ENCODE measurements at places on chromosomes 3 and 15. TPM values are rescaled to one million over a fixed set of nuclear protein-coding genes. Genes with fewer than 3 reads are reported as not detected.

- DNase-seq = no peak
Observed at GRCh38 chr3:71307991-71308697, 275.4 kb downstream of the FOXP1 start.

DNA sequence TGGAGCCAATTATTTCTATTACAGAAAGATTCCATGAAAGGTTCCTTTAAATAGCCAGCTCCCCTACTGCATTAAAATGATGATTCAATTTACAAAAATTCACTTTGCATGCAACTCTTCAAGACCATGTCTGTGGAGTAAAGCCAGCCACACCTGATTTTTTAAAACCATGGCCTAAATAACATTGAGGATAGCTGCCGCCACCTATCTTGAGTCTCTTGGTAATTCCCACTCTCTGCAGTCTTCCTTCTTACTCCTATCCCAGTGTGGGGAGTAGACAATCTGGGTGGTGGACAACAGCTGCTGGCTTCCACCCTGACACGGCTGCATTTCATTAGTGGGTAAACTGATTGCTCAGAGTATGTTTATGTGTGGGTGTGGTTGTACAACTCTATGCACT lies 10.7 kb downstream of the LRTM1 start:
- no peak for DNase-seq

- peak; percentile 78 for DNase-seq
Observed at GRCh38 chr3:72336821-72337479, 511.3 kb downstream of the SHQ1 start.

PARP3 gene
- 19.9 TPM for total RNA-seq

GRCh38 chr3:16264174-16264707 lies 502 bp downstream of the DPH3 start:
- no peak for DNase-seq

DNA sequence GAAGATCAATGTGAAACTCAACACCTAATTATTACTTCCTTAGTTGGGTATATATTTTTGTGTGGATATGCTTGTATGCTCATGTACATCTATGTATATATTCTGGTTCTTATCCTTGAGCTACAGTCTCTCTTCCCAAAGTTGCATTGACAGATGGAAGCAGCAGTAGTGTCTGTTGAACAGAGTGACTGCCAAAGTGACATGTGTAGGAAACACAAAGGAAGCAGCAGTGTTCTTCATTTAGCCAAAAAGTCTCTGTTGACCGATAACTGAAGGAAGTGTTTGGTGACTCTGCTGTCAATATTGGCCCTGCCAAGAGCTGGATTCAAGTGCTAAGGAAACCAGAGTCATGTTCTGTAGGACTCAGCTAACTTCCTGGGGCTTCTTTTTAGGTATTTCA lies 123.8 kb downstream of the C3orf70 start:
- DNase-seq = no peak

JAGN1 gene
- 21.6 TPM for total RNA-seq

OR5K2 gene
- total RNA-seq = not detected

GRCh38 chr15:65824941-65825544 lies 33.0 kb upstream of the DENND4A start:
- no peak for DNase-seq

- DNase-seq = no peak
Observed at GRCh38 chr3:23676093-23676492, 129.7 kb upstream of the UBE2E1 start.

DNA sequence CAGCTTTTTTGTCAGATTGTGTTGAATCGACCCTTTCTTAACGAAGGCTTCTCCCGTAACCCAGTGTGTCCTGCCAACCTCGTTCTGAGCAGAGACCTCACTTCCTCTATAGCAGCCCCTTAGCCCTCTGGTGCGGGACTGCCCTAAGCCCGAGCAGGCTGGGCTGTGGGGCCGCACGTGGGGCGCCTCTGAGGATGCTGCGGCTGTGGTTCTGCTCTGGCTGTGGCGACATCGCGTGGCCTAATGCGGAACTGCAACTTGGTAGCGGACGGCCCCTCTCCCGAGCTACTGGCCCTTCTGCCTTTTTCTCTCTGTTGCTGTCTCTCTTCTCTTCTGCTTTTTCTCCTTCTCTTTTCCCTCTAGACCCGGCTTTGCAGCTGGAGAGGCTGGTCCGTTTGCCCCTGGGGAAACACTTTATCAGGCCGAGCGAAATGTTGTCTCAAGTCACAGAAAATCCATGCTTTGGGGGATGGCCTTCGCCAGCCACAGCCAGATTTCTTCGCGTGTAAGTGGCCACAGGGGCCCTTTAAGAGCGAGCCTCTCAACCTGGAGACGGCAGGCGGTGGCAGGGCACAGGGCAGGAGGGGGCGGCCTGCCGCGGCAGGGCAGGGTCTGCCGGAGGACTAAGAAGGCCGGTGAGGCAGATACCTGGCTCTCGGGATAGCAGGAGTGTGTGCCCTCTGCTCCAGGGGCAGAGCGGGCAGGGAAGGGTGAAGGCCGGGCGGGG lies 19.4 kb upstream of the KIF23 start:
- peak; percentile 90 for DNase-seq

DNA sequence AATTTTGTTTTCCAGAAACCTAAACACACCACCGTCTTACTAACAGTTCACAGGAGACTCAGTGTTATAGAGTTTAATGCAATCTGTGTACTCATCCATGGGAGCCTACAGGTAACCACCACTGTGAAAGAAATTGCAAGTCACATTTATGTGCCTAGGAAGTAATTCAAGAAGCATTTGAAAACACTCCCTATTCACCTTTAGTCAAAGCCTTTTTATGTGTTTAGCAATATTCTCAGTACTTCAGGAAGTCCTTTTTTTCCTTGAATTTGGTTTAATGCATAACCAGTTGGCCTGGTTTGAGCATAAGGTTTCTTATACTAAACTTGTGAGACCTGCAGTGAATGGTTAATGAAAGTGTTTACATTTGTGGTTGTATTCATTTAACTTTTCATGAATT lies 346.1 kb downstream of the CHST2 start:
- no peak for DNase-seq

- DNase-seq = no peak
Observed at GRCh38 chr3:123155471-123156011, 46.2 kb upstream of the SEC22A start.

C2CD4A gene
- total RNA-seq = 0.30 TPM

- peak; percentile 52 for DNase-seq
Observed at GRCh38 chr15:64507293-64507802, 47.0 kb downstream of the ZNF609 start.

LRRC34 gene
- total RNA-seq = 5.1 TPM

PLOD2 gene
- 27.6 TPM for total RNA-seq

DNA sequence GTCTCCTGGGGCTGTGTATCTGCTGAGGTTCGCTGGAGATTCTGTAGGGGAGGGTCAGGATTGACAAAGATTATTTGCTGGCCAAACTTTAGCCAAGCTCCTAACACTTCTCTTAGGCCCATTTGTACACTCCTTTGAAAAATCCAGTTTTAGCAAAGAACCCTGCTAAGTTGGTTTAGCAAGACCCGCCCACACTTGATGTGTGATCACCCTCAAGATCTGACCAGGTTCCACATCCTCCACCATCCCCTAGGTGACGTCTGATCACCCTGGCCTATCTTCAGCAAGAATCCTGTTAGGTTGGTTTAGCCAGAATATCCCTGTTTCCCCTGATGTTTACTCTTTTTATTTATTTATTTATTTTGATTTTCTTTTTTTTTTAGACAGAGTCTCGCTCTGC lies 14.8 kb upstream of the SLC35G2 start:
- DNase-seq = no peak

DNA sequence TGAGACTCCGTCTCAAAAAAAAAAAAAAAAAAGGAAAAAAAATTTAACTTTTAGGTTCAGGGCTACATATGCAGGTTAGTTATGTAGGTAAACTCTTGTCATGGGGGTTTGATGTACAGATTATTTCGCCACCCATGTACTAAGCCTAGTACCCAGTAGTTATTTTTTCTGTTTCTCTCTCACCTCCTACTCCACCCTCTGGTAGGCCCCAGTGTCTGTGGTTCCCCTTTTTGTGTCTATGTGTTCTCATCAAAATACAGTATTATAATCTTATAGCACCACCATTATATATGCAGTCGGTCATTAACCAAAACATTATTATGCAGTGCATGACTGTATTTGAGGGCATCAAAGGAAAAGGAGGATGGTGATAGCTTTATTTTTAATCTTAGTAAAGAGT lies 47.3 kb downstream of the CHP1 start:
- DNase-seq = no peak

RGMA gene
- 28.2 TPM for total RNA-seq

ZNF35 gene
- total RNA-seq = 20.1 TPM

B3GALNT1 gene
- 5.7 TPM for total RNA-seq

DNA sequence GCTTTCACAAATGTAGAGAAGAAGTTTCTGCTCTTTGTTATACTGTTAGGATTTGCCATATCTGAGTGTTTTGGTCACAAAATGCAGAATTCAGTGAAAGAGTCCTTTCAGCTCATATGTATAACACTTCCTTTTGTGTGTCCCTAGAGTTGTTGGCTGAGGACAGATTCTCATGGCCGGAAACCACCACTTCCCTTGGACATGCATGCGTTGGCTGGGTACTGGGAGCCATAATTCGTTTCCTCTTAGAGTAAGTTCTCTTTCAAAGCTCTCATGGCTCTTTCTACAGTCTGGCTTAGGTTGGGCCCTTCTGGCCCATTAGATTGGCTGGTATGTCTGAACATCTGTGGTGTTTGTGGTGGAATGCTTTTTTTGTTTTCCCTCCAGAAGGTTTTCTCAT lies 298.5 kb downstream of the DIPK2A start:
- DNase-seq = peak; percentile 9

KNL1 gene
- 0.78 TPM for total RNA-seq

All from tibial nerve (tissue), 4 donors.